ENCODE measurements at places on chromosomes 4 and X.

DNA sequence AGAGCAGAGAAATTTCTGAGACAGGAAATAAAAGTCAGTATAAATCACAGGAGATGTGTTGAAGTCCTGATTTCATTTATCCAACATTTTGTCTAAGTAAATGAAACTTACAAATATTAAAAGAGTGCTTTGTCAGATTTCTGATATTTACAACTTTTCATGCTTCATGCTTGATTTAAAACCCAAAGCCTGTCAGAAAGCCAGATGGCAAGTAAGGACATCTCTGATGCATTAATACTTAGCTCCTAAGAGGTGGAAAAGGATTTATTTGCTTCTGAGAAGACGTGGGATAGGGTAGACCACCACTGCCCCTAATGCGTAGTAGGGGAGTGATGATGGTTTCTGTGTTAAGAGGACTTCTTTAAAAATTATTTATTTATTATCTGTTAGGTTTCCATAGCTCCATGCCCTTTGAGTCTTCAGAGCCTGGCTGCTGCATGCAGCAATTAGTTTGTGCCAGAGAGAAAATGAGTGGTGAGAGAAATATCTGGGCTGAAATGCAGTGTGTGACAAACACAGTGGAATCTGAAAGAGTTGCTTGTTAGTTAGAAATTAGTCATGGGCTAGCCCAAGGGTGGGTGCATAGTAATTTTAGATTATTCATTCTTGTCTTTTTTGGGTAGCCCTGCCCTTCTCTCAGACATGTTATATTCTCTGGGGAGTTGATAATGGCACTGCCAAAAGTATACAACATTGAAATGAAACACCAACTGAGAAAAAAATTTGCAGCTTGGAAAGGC lies 333.8 kb downstream of the C4orf33 start:
- no peak for DNase-seq

DNA sequence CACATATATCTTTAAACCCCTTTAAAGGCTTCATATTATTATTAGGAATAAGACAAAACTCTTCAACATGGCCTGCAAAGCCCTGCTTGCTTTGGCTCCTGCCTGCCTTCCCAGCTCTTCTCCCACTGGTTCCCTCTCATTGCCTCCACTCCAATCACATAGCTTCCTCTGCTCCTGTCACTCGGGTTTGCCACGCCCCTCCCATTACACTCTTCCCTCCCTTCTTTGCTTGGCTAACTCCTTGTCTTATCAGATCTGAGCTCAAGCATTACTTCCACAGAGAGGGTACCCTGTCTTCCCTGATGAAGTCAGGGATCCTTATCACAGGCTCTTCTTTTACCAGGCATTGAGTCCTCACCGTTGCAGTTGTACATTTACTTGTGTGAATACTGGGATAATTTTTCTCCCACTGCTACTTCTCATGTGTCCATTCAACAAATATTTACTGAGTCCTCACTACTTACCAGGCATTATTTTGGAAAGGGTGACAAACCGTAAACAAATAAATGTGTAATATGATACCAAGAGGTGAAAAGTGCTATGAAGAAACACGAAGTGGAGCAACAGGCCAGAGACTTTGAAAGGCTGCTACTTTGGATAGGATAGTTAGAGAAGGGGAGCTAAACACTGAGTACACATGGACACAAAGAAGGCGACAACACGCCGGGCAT lies 3.2 kb upstream of the VGLL1 start:
- DNase-seq, result no peak

- DNase-seq, result peak; percentile 22
Measured at GRCh38 chr4:169305651-169306050, 34.9 kb upstream of the SH3RF1 start.

DNA sequence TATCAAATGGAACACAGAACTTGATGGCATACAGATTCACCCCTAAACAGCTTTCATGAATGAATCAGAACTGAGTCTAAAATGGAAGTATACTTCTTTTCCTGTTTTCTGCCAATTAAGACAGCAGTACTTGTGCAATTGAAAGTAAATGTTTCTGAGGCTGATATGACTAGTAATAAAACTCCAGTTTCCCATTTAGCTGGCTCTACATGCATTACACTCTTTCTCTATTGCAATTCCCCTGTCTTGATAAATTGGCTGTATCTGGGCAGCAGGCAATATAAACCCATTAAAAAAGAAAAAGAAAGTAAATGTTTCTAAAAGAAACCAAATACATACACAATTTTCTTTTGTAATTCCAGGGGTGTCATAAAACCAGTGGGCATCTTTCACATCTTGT lies 4.6 kb downstream of the NOA1 start:
- no peak for DNase-seq

GRCh38 chr4:183541752-183542040 lies 36.8 kb downstream of the ING2 start:
- no peak for DNase-seq

GRCh38 chr4:10664408-10664807 lies 20.2 kb downstream of the CLNK start:
- peak; percentile 84 for DNase-seq

- no peak for DNase-seq
Measured at GRCh38 chr4:90906239-90906638, 779.0 kb downstream of the CCSER1 start.

DNA sequence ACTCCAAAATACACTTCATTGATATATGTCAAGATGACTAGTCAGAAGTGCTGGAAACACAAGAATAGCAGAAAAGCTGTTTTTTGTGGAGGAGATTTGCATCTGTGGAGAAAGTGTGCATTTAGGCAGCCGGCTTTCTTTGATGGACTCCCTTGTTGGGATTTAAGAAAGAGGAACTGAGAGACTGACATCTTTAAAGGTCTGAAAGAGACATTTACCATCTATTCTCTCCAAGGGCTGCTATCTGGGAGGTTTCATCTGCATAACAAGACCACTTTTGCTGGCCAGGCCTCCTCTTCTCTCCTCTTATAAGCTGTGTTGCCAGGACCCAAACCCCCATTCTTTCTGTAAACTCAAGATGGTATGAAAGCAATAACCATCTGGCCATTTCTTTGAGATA lies 1065.0 kb downstream of the NLGN4X start:
- DNase-seq, result no peak

DNA sequence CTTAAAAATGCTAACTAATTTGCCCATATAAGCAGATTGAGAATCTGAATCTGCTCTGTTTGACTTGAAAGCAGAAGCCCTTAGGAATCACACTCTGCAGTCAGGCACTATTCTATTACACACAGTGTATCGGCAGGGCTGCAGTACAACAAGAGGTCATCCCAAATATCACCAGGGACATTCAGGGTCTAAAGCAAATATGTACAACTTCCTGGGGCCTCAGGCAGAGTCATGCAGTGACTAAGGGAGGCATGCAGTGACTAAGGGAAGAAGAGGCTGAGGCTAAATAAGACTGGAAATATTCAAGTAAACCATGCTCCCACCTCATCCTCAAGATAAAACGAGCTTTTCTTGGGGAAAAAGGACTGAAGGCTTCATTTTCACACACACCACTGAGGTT lies 20.9 kb downstream of the MAPK10 start:
- DNase-seq, result peak; percentile 82

GRCh38 chr4:14529653-14530052 lies 472.6 kb upstream of the CPEB2 start:
- DNase-seq, result no peak

GRCh38 chr4:146343199-146343598 lies 128.9 kb downstream of the REELD1 start:
- DNase-seq, result no peak

DNA sequence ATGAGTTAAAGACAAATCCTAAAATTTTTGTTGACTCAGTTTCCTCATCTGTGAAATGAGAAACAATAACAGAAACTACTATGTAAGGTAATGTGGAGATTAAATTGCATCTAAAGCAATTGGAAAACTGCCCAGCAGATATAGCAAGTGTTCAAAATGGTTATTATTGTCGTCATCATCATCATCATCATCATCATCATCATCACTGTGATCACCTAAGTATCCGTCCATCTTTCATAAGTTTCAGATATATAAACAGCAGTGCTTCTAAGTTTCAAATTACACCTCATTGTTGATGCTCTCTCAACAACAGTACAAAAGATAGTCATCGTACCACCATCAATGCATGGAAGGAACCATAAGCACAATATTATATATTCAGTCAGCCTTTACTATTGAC lies 379.9 kb downstream of the PDGFC start:
- no peak for DNase-seq

DNA sequence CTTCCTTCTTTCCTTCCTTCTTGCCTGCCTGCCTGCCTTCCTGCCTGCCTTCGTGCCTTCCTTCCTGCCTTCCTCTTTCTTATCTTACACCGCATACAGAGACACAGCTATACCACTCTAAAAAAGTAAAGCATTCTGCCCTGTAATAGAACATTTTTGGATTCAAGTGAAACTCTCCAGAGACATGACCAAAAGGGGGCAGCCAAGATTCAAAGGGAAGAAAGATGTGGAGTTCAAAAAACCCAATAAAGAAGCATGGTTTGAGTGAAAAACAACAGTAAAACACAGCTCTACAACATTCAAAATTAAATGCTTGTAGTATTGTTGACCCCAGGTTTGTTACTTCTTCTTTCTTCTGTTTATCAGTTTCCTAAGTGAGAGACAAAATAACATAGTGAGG lies 914.9 kb upstream of the PCDH7 start:
- DNase-seq, result no peak

GRCh38 chr4:144809056-144809640 lies 163.2 kb downstream of the HHIP start:
- DNase-seq, result no peak

GRCh38 chr4:1958276-1959103 lies 50.3 kb downstream of the NELFA start:
- no peak for DNase-seq

DNA sequence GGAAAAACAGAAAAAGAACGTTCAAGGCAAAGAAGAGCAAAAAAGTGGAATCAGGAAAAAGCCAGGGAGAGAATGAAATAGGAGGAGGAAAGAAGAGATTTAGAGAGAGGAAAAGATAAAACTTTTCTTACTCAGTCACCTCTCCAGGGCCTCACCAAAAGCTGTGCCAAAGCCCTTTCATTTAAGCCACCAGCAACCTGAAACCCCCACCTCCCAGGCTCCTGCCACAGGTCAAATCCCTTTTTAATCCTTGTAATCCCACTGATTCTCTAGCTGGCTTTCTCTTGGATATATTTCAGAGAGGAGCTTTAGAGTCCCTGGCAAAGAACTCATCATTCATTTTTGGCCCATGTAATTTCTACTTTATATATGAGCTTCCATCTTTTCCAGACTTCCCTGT lies 25.7 kb upstream of the XIAP start:
- no peak for DNase-seq

GRCh38 chr4:186844059-186844681 lies 120.5 kb upstream of the FAT1 start:
- DNase-seq, result peak; percentile 75

DNA sequence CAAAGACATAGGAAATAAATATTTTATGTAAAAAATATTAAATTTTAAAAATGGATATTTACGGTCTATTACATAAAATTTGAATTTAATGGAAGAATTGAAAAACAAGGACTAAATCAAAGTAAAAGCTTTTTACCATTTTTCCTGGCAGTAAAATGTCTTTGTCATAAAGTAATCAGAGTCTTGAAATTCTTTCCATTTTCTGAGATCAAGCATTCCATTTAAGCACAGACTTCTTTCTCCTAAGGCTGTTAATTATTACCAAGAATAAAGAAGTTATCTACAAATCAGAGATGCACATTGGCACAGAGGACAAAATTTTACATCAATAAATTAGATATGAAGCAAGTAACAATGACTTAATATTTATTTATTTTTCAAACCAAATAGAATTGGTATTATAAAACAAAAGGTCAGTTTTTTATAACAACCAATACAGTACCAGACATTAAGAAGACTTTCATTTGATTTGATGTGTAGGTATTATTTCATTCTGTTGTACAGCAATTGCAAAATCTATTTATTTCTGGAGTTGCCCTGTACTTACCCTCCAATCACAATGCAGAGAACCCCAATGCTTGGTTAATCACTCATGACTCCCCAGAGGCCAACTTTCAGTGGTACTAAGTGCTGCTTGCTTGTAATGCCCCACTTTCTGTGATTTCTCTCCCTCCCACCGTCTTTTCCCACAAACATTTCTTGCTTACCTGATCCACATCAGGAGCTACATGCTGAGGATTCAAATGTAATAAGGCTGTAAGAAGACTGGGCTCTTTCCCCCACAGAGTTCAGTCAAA lies 254.6 kb downstream of the GASK1B start:
- DNase-seq, result no peak

GRCh38 chr4:140277576-140277975 lies 95.9 kb upstream of the SCOC start:
- no peak for DNase-seq

DNA sequence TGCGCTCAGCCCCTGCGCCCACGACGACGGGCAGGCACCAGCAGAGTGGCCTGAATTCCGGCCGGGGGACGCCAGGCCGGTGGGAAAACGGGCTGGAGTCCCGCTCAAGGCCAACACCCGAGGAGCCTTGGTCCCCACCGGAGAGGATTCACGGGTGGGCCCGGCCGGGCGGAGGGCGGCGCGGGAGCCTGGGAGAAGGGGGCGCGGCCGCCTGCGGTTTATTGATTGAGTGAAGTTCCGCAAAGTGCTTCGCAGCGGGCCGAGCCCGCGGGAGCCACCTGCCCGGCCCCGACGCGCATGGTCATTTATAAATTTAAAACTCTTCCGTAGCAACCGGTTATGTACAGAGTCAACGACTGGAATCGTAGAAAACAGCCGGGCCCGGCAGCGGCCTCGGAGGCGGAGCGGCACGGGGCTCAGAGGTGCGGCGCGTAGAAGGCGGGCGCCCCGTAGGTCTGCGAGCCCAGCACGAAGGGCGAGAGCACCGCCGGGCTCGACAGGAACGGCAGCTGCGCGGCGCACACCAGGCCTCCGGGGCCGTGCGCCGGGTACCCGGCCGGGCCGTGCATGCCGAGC lies 3.6 kb downstream of the NKX1-1 start:
- DNase-seq, result no peak

GRCh38 chr4:4619821-4620220 lies 78.0 kb upstream of the STX18 start:
- DNase-seq, result no peak

GRCh38 chr4:53476232-53477037 lies 99.0 kb downstream of the FIP1L1 start:
- DNase-seq, result peak; percentile 100

GRCh38 chr4:179804440-179804839 lies 2362.2 kb upstream of the AGA start:
- no peak for DNase-seq

- no peak for DNase-seq
Measured at GRCh38 chrX:968148-968965, 244.1 kb downstream of the CRLF2 start.

Data from AG10803 (cell line).